ENCODE measurements at places on chromosomes 11 and 22. TPM values are rescaled to one million over a fixed set of nuclear protein-coding genes. Genes with fewer than 3 reads are reported as not detected.

EIF3L gene
- 420 TPM for total RNA-seq

DNA sequence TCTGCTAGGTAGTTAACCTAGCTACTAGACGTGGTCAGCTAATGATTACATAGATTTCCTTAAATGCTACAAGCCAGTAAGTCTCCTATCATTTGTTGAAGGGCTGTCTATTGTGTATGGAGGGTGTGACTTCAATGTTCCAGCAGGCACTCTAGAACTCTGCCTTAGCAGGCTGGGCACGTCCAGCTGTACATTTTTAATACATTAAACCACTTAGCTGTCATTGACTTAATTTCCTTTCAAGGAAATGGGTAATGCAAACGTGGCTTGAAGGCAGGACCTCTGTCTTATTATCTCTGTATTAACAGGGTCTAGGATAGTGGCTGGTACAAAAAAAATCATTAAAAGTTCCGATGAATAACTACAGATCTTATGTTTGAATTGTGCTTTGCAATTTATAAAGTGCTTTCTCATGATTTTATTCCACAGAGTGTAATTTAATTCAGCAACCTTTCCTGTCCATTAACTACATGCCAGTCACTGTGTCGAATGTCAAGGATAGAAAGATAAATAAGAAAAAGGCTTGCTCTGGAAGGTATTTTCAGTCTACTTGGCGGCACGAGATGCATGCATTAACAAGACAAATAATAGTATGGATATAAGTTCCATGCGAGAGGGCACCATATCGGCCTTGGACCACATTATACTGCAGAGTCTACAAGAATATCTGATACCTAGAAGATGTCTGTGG lies 60.3 kb downstream of the APOL3 start:
- no peaks in the 10 kb centered on the region for H3K4me1 ChIP-seq
- DNase-seq = peak; percentile 21
- H3K27ac ChIP-seq = no peak overlapping the region
- no peaks in the 10 kb centered on the region for H3K36me3 ChIP-seq

DNA sequence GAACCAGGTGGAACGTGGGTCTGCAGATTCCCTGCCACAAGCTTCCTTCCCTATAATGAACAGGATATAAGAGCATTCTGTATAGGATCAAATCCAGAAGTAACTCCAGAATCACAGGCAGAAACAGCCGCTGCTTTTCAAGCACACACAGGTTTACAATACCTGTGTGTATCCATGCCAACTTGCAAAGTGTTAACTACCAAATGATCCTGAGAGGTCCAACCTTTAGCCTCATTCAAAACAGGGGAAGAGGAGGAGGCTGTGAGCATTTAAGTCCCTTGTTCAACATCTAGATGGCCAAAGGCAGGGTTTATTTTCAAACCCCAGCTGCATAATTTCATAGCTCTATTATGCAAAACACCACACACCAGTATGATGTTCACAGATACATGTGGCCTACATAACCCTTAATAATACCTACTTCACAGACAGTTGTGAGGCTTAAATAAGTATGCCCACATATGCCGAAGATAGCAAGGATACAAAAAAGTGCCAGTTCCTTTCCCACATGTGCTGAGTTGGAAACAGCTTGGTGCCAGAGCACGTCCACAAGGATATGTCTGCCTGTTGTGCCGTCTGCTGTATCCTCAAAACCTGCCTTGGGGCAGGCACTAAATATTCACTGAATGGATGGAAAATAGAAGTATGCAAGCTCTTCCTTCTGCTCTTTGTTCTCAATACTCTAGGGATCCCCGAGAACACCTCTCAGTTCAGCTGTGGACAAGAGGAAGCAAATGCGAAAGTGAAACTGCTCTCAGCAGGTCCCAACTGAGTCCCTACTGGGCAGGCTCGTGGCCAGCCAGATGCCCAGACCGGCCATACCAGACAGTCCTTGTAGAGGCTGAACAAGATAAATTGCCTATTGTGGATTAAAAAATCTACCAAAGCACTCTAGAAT lies 66.8 kb downstream of the LARGE1 start:
- no peaks in the 10 kb centered on the region for H3K27me3 ChIP-seq
- H3K4me1 ChIP-seq = peaks cover 1% of the 10 kb centered on the region
- no peaks in the 10 kb centered on the region for H3K36me3 ChIP-seq
- DNase-seq = peak; percentile 59

TMEM151A gene
- total RNA-seq = 0.23 TPM

- H3K4me3 ChIP-seq = no peak overlapping the region
- no peaks in the 10 kb centered on the region for H3K27me3 ChIP-seq
- no peak overlapping the region for H3K27ac ChIP-seq
- no peaks in the 10 kb centered on the region for H3K36me3 ChIP-seq
Observed at GRCh38 chr22:36191106-36191836, 10.3 kb downstream of the APOL4 start.

XRRA1 gene
- total RNA-seq = 12.4 TPM

C11orf42 gene
- total RNA-seq = not detected

GRCh38 chr11:22304337-22304961 lies 33.7 kb upstream of the SLC17A6 start:
- peak; percentile 50 for DNase-seq
- no peaks in the 10 kb centered on the region for H3K4me1 ChIP-seq
- H3K27ac ChIP-seq = no peak overlapping the region
- H3K36me3 ChIP-seq = no peaks in the 10 kb centered on the region

MRGPRX4 gene
- total RNA-seq = not detected

PTPN5 gene
- total RNA-seq = not detected

- H3K27ac ChIP-seq = no peak overlapping the region
- no peaks in the 10 kb centered on the region for H3K4me1 ChIP-seq
- H3K4me3 ChIP-seq = no peak overlapping the region
- no peaks in the 10 kb centered on the region for H3K36me3 ChIP-seq
Observed at GRCh38 chr11:71572811-71573210, 7.4 kb downstream of the KRTAP5-10 start.

SLC22A12 gene
- total RNA-seq = not detected

GRCh38 chr22:49967706-49968208 lies 7.2 kb downstream of the PIM3 start:
- H3K27me3 ChIP-seq = peaks cover 14% of the 10 kb centered on the region
- H3K4me1 ChIP-seq = peaks cover 61% of the 10 kb centered on the region
- peak; percentile 82 for DNase-seq
- H3K4me3 ChIP-seq = no peak overlapping the region
- H3K27ac ChIP-seq = peak overlapping the region; percentile 89
